ENCODE measurements at places on chromosomes 7 and 10.

DNA sequence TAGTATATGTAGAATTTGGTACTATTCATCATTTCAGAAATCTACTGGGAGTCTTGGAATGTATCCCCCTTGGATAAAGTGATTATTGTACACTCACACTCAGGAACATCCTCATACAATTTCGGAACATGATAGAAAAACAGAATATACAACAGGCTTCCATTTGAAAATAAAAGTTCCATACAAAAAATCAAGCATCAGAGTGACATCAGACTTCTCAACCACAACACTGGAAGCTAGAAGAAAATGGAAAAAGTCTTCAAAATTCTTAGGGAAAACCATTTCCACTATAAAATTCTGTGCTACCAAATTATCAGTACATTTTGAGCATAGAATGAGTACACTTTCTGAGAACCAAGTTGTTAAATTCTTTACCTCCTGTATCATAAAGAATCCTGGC, 8.8 kb downstream of the LYZL1 start:
- DNase-seq: no peak

GRCh38 chr7:144735505-144736276, 100.2 kb downstream of the TPK1 start:
- DNase-seq: no peak

DNA sequence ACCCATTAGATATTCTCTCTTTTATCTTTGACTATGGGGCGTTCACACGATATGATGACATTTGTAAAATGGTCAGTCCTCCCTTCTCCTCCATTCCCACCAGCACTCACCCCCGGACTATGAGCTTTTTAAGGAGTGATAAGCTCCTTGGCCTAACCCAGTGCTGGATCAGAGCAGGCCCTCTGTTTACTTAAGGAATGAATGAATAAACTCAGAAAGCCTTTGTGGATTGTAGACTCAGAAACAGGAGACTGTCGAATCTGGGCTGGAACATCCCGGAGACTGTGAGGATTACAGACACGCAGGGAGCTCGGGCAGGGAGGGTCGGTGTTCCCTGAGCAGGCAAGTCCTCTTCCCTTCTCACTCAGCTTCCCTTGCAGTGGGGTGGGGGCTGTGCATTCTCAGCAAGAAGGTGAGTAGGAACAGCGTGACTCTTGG, 6.8 kb upstream of the ZCCHC24 start:
- no peak for DNase-seq

DNA sequence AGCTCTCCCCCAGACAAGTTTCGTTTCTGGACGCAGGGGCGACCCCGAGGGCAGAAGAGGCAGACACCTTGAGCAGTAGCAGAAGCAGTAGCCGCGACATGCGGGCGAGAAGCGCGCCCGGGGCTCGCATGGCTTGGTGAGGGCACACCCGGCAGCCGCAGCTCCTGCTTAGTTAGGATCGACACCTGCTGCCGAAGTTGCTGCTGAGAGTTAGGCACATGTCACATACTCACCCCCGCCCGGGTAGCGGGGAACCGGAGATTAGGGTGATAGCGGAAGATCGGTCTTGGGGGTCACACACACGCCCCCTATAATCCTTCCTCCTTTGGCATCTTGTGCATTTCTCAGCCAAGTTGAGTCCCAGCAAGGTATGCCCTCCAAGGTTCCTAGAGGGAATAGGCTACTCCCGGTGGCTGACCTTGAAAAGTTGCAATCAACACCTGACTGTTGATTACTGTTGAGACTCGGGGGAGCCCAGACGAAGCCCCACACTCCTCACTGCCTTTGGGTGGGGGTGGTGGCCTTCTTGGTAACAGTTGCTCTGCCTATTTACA, 668 bp downstream of the GPR37 start:
- DNase-seq: no peak

GRCh38 chr7:145152589-145152988, 316.7 kb upstream of the TPK1 start:
- no peak for DNase-seq

GRCh38 chr7:50393076-50393475, 57.1 kb downstream of the FIGNL1 start:
- no peak for DNase-seq

GRCh38 chr7:43694399-43694748, 34.9 kb downstream of the COA1 start:
- DNase-seq: no peak

- DNase-seq: peak; percentile 59
Observed at GRCh38 chr7:30251708-30252329, 32.6 kb upstream of the ZNRF2 start.

GRCh38 chr7:143884969-143885559, 16.9 kb downstream of the TCAF1 start:
- peak; percentile 93 for DNase-seq

DNA sequence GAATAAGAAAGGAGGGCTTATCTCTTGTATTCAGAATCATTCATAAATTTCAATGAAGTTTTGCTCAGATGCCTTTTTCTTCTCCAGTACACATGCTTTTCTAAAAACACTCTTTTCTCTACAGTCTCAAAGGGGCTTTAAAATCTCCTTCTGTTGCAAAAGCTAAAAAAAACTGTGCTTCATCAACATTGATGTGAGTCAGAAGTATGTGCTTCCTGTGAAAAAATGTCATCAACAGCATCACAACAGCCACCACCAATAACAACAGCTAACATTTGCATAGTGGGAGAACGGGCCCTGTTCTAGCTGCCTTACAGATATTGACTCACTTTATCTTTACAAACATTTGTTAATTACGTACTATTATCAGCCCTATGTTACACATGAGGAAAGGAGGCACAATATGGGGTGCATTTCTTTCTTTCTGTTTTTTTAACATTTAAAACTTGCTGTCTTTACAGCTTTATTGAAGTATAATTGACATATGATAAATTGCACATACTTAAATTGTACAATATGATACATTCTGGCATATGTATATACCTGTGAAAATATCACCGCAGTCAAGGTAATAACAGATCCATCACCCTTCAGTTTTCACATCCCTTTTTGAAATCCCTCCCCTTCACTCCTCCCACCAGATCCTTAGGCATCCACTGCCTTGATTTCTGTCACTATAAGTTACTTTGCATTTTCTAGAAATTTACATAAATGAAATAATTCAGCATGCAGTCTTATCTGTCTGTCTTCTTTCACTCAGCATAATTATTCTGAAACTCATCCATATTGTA, 1605.4 kb upstream of the LRRTM3 start:
- peak; percentile 4 for DNase-seq

DNA sequence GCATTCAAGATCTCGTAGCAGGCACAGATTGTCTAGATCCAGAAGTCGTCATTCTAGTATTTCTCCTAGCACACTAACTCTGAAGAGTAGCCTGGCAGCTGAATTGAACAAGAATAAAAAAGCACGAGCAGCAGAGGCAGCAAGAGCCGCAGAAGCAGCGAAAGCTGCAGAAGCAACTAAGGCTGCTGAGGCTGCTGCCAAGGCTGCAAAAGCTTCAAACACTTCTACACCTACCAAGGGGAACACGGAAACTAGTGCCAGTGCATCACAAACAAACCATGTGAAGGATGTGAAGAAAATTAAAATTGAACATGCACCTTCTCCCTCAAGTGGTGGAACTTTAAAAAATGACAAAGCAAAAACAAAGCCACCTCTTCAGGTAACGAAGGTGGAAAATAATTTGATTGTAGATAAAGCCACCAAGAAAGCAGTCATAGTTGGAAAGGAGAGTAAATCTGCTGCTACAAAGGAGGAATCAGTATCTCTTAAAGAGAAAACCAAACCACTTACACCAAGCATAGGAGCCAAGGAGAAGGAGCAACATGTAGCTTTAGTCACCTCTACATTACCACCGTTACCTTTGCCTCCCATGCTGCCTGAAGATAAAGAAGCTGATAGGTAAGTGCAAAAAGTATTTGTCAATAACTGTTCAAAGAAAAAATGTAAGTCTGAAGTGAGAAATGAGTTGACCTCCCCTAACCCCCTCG, 37.7 kb downstream of the CDK13 start:
- DNase-seq: peak; percentile 50

DNA sequence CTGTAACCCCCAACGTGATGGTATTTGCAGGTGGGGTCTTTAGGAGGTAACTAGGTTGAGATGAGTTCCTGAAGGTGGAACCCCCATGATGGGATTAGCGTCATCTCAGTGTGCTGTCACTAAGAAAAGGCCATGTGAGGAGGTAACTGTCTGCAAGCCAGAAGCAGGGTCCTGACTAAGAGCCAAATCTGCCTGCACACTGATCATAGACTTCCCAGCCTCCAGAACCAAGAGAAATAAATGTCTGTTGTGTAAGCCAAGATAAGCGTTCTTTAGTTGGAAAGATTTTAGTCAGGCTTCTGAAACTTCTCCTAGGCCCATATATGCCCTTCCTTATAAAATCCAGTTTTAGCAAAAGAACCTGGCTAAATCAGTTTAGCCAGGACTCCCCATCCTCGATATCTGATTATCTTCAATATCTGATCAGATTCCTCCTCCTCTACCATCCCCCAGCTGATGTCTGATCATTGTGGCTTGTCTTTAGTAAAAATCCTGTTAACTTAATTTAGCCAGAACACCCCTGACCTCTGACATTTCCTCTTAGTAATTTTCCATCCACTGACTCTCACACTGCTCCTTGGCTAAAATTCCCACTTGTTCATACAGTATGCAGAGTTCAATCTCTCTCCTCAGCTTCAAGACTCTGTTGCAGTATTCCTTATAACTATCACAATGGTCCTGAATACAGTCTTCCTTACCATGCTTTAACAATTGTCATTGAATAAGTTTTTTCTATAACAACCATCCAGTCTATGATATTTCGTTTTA, 835.4 kb upstream of the PHF14 start:
- no peak for DNase-seq

GRCh38 chr10:121524157-121524817, 74.0 kb downstream of the FGFR2 start:
- no peak for DNase-seq

DNA sequence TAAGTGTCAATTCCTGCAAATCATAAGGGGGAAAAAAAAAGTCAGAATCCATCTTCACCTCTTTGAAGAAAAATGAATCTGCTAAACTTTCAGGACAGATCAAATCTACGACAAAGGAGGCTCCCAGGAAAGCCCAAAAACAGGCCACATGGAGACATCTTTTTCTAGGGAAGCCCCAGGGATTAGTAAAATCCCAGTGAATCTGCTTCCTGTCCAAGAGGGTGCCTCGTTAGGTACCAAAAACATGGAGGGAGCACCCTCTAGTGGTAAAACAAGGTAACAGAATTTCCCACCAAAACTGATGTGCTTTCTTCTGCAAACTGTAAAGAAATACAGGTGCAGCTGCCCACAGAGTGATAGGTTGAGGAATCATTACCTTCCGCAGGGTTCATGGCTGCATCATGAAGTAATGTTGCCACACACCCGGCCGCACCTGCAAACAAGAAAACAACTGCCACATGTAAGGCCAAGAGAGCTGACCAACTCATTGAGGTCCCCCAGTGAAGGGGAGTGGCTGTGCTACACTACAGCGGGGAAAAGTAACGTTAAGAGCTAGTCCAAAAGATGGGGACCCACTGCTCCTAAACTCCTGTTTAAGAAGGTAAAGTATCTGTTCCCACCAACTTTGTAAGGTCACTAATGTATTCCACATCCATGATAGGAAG, 7.9 kb downstream of the SLC25A28 start:
- peak; percentile 67 for DNase-seq

DNA sequence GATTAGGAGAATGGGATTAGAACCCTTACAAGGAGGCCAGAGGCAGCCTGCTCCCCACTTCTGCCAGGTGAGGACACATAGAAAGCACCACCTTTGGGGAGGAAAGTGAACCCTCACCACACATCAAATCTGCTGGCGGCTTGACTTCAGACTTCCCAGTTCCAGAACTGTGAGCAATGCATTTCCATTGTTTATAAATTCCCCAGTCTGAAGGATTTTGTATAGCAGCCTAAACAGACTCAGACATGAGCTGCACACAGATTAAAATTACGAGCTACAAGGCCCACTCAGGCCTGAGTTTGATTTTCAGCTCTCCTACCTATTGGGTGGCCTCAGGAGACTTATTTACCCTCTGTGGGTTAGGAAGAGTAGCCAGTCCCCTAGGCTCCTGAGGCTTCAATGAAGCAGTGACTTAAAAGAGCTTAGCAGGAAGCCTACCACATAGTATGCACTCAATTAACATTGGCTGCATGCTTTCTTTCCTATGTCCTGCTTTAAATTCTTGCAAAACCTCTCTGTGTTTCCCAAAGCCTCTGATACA, 350.7 kb upstream of the ZMIZ1 start:
- no peak for DNase-seq

DNA sequence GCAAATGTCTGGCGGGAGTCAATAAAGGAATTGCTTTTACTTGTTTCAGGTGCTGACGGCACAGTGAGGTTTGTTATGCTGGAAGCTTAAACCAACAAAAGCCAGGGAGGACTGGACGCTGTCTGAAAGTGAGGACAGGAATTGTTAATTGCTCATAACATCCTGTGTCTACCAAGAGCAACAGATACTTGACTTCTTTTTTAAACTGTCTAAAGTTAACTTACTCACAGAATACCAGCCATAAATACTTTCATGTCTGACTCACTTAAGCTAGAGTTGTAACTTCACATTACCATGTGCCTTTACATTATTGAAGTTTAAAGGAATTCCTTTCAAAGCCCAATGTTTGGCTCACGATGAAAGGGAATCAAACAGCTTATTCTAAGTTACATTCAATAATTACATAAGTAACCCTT, 252.7 kb upstream of the SHH start:
- DNase-seq: no peak

DNA sequence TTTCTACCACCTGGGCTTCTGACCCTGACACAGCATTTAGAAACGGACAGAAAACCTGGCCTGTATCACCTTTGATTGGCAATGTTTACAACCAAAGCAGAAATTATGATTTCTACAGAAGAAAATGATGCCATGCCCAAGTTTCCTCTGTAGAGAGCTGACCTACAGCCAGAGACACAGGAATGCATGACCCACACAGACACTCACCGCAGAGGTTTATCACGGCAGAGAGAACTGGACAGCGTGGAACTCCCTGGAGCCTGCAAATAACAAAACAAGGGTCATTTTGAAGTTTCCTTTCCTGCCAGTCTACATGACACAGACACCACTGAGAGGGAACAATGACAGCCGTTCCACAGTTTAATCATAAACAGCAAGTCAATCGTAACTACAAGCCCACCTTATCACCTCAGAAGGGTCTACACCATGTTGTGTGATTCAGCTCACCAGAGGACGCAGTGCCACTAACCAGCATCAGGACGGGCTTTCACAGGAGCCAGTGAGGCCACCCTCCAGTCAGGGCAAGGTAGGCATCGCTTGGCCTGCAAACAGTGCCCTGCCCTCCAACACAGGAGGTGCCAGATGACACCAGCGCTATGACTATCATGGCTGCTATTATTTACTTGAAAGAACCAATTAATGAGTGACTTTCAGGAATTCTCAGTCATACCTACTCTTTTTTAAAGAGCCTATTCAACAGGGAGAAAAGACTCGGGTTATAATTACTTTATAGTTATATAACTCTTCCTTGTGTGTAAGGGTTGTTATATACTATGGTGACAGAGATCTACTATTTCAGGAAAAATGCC, 139.9 kb downstream of the TNS3 start:
- no peak for DNase-seq

GRCh38 chr10:1199345-1199673, 143.1 kb downstream of the WDR37 start:
- no peak for DNase-seq

GRCh38 chr7:30159698-30160143, 24.9 kb downstream of the MTURN start:
- DNase-seq: peak; percentile 77

GRCh38 chr10:70458329-70459060, 17.0 kb upstream of the NODAL start:
- DNase-seq: peak; percentile 39

- no peak for DNase-seq
Observed at GRCh38 chr10:128574581-128575210, 448.5 kb upstream of the MKI67 start.

GRCh38 chr10:87935290-87936141, 72.1 kb downstream of the PTEN start:
- no peak for DNase-seq
